ENCODE measurements at places on chromosomes 2 and 18.
A peak's percentile ranks its signal among the peaks of the same experiment; 100 is the strongest.

- peak; percentile 34 for DNase-seq
Observed at GRCh38 chr2:190718652-190719526, 70.0 kb downstream of the NAB1 start.

GRCh38 chr2:196205011-196205766, 33.8 kb upstream of the STK17B start:
- DNase-seq = peak; percentile 25

DNA sequence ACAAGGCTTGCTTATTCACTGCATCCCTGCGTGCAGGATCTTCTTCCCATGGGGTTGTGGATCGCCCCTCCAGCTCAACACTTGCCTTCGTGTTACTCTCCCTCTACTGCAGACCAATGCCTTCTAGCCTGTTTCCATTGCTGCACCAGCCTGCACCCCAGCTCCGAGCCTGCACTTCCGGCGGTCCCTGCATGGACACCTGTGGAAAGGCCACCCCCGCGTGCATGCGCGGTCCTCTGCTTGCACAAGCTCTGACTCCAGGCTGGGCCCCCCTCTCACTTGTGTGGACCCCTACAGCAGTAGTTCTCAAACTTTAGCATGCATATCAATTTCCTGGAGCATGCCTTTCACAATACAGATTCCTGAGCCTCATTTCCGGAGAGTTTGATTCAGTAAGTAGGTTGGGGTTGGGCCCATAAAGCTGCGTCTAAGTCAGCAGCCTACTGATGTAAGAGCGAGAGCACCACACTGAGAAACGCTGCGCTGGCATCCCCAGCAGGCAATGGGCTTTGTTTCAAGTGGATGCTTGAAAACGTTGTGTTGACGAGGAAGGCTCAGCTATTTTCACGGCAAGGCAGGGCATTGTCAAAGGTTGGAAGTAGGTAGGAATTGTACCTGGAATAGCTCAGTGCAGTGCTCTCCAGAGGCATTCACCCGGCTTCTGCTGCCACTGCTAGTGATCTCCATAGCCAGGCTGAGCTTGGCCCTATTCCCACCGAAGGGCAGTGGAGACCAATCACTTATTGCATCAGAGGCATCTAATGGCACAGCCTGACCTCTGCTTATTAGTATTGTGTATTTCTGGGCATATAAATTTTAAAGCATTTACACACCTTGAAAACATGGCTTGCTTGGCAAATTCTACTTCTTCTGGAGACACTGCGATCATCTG, 32.6 kb downstream of the CREG2 start:
- no peak for DNase-seq

DNA sequence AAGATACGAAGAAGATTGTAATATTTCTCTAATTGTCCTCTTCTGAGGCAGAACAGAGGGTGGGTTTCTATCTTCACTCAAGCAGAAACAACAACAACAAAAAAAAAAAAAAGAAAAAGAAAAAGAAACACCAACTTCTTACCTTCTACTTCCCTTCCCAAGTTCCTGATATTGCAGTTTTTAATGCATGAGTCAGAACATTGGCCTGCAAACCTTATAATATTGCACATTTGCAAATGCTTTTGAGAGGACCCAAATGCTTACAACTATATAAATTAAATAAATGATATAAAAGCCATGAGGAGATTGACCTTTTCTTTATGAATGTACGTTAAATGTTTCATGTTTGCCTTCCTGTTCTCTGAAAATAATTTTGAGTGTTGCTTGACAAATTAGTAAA, 37.3 kb downstream of the PAX3 start:
- DNase-seq = peak; percentile 53

- DNase-seq = no peak
Observed at GRCh38 chr2:3175568-3175955, 202.1 kb downstream of the EIPR1 start.

GRCh38 chr18:61322265-61322873, 10.9 kb upstream of the CDH20 start:
- DNase-seq = peak; percentile 86

DNA sequence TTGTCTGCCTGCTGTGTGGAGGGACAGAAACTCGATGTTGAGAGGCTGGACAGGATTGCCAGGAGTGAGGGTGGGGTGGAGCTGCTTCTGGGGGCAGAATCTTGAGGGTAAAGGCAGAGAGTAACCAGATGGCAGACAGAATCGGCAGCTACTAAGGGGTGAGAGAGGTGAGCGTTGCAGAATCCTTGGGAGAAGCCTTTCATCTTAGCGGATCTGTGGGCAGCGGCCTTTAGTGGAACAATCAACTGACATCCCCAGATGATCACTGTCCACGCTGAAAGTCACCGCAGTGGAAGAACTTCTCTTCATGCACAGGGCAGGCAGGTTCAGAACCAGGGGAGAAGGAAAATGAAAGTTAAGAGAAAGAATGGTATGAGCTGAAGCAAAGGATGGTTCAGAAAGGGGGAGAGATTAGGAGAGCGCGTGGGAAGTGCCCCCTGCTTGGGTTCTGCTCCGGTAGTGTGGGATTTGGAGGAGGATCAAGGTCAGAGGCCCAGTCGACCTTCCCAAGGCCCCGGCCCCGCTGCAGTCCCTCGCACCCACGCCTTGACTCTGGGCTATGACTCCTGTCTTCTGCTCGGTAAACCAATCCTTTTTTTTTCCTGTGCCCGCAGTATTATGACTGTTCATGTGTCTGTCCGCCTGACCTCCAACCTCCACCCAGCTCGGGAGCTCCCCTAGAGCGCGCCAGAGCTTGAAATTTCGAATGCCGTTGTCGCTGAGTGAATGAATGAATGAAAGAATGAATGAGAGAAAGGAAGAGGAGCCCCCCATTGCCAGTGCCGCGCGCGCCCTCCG, 584 bp downstream of the BOLA3 start:
- peak; percentile 59 for DNase-seq

GRCh38 chr2:117432746-117433145, 381.7 kb upstream of the DDX18 start:
- no peak for DNase-seq

GRCh38 chr2:189360861-189361260, 80.4 kb upstream of the WDR75 start:
- DNase-seq = no peak

DNA sequence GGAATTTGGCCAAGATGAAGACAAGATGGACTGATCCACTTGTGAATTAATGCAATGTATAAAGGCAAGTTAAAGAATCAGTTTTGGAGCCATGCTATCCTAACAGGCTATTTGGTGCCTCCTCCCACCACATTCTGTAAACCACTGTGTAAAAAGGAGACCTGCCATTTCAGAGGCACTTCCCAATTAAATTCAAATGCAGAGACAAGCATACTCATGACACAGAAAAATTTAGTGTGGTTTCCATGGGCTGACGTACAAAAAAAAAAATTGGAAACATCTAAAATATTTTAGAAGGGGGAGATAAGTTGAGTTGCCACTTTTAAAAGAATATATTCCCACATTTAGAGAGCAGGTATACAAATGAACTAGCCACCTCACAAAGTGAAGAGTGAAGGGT, 112.1 kb downstream of the TCF4 start:
- DNase-seq = no peak

DNA sequence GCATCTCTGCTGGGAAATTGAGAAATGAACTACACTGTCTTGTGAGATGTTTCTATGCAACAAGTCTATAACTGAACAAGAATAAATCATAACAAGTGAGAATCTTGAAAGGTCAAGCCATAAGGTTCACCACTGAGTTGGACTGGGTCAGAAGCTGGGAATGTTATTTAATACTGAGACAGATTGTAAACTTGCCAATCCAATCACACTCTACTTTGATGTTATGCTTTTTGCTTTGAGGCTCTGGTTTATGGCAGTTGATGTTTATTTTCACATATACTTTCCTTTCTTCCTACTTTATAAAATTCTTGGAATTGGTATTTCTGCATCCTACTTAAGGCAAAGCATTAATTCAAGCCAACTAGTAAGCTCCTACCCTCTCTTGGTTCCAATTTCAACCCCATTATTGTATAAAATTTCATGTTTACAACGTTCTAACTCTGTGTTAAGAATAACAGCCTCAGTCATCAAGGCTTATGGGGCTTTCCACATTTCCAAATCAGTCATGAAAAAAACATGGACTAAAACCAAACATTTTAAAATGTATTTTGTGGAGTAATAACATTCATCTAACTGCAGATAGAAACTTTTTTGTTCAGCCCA, 533.4 kb downstream of the NYAP2 start:
- DNase-seq = peak; percentile 24

- peak; percentile 46 for DNase-seq
Observed at GRCh38 chr2:38835015-38835601, 40.6 kb downstream of the DHX57 start.

DNA sequence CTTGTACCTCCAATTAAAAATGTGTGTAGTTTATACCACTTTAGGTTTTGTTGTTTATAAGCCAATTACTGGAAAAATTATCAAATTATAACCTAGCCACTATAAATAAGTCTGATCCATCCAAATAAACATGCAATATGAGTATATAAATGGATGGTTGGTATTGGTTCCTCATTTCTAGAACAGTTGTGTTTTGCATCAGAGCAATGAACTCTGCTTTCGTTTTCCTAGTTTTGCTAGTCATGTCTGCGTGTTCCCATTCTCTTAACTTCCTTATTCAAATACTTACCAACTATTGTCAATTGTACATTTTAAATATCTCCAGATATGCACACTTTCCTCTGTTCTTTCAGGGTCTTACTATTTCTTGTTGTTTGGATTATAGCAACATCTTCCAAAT, 641.7 kb downstream of the NR4A2 start:
- no peak for DNase-seq

DNA sequence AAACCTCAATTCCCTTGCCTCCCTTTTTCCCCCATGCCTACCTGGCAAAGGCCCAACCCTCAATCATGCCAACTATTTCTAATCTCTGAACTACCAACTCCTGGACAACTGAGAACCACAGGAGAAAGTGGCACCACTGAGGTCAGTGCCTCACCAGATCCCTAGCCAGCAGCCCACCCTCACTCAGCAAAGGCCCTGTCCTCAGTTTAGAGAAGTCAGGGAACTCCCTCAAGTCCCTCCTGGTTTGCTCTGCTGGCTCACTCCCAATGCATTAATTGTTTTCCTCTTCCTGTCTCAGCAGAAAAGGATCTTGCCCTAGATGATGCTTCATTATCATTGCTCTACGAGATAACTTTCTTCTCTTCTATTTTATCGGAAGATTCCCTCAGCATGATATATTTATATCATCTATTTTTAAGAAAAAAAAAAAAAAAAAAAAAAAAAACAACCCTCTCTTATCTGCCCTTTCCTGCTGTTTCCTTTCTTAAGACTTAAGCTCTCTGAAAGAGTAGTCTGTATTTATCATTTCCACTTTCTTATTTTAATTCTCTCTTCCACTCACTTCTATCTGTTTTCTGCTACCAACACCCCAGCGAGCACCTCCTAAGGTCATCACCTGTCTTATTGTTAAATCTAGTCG, 22.7 kb upstream of the ZBTB14 start:
- no peak for DNase-seq

GRCh38 chr2:187138265-187138664, 289.3 kb upstream of the ZSWIM2 start:
- peak; percentile 83 for DNase-seq

- no peak for DNase-seq
Observed at GRCh38 chr18:34957119-34957863, 83.9 kb upstream of the MAPRE2 start.

DNA sequence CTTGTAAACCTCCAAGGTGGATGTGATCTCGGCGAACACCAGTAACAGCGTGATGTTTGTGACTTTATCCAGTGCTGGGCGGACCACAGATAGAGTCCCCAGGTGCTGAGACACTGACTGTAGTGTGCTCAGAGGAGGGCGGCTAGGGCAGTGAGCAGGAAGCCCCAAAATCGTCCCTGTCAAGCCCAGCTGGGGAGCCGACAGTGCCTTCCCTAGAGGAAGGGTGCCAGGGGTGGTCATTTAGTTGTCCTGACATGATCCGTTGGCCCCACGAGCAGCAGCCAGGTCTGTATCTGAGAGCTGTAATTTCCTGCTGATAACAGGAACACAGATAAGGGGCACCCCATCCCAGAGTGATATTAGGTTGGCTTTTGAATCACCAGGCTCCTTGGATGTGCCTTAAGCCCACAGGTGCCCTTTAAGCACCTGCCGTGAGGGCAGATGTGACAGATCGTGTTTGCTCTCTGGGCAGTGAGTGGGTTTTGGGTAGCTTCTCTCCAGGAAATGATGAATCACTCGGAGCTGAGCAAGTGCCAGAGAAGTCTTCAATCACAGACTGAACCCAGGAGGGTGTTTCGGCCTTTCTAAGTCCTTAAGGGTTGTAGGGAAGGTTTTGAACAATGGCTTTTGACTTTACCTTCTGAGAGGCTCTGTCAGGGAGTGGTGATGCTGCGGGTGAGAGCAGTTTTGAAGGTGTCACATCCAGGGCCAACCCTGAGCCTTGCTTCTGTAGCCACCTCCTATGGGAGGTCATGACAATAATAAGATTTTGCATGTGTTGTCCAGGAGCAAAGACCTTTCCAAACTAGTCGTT, 7.7 kb downstream of the LPIN1 start:
- peak; percentile 63 for DNase-seq

DNA sequence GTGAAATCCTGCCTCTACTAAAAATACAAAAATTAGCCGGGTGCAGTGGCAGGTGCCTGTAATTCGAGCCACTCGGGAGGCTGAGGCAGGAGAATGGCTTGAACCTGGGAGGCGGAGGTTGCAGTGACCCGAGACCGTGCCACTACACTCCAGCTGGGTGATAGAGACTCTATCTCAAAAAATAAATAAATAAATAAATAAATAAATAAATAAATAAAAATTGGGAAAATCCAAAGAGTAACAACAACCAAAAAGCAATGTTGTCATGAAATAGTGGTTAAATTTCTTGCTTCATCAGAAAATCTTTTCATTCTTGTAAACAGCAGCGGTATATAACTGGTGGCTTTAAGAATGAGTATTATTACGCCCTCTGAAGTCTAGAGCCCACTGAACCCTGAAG, 54.4 kb downstream of the HEATR5B start:
- DNase-seq = no peak

GRCh38 chr2:238589591-238590460, 163.1 kb downstream of the ASB1 start:
- no peak for DNase-seq

GRCh38 chr2:217360781-217361482, 501.1 kb upstream of the TNP1 start:
- DNase-seq = peak; percentile 61

GRCh38 chr2:60073201-60073600, 480.3 kb downstream of the BCL11A start:
- DNase-seq = no peak

DNA sequence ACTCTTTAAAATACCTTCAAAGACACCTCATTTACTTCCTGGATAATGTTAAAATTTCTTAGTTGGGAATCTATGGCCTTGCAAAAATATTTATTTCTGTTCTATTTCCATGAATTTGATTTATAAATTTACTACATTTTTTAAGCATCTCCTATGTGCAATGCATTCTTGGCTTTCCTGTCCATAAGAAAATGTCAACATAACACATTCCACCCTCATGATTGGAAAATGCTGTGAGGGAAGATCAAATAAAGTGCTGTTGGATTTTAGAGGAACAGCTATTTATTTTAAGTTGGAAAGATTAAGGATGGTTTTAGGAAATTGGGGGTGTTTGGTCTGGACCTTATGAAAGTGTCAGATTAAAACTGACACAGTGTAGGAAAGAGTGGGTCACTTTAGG, 45.4 kb upstream of the MC4R start:
- peak; percentile 55 for DNase-seq
